T-cell (primary cell): ENCODE measurements at places on chromosomes 6 and 20. TPM values are rescaled to one million over a fixed set of nuclear protein-coding genes. Genes with fewer than 3 reads are reported as not detected.

- no peaks in the 10 kb centered on the region for H3K4me1 ChIP-seq
- no peak for DNase-seq
- H3K4me3 ChIP-seq: no peak overlapping the region
- H3K27me3 ChIP-seq: no peaks in the 10 kb centered on the region
- no peaks in the 10 kb centered on the region for H3K36me3 ChIP-seq
These were observed 86.6 kb downstream of the ECT2L start for GRCh38 chr6:138882369-138883017.

DNA sequence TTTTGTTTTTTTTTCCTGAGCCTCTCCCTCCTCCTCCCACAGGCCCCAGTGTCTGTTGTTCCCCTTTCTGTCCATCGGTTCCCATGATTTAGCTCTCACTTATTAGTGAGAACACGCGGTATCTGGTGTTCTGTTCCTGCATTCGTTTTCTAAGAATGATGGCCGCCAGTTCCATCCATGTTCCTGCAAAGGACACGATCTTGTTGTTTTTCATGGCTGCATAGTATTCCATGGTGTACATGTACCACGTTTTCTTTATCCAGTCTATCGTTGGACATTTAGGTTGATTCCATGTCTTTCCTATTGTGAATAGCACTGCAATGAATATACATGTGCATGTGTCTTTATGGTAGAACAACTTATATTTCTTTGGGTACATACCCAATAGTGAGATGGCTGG is 105.6 kb upstream of the NUP153 start:
- no peak for DNase-seq
- H3K4me1 ChIP-seq: no peaks in the 10 kb centered on the region
- H3K27me3 ChIP-seq: peaks cover 9% of the 10 kb centered on the region
- H3K27ac ChIP-seq: no peak overlapping the region
- H3K36me3 ChIP-seq: no peaks in the 10 kb centered on the region

- no peaks in the 10 kb centered on the region for H3K27me3 ChIP-seq
- no peak overlapping the region for H3K4me3 ChIP-seq
- no peaks in the 10 kb centered on the region for H3K4me1 ChIP-seq
- no peak overlapping the region for H3K27ac ChIP-seq
- no peak for DNase-seq
These were observed 67.8 kb downstream of the SMAP1 start for GRCh38 chr6:70735513-70735912.

GRCh38 chr6:6645261-6645917 is 56.9 kb downstream of the LY86 start:
- H3K27ac ChIP-seq: no peak overlapping the region
- H3K36me3 ChIP-seq: no peaks in the 10 kb centered on the region
- H3K27me3 ChIP-seq: peaks cover 3% of the 10 kb centered on the region

The SGK2 gene
- total RNA-seq: 1.3 TPM
